Thoracic aorta (tissue), 2 donors: ENCODE measurements at places on chromosomes 2 and 18. TPM values are rescaled to one million over a fixed set of nuclear protein-coding genes. Genes with fewer than 3 reads are reported as not detected.
A peak's percentile ranks its signal among the peaks of the same experiment; 100 is the strongest.

DNA sequence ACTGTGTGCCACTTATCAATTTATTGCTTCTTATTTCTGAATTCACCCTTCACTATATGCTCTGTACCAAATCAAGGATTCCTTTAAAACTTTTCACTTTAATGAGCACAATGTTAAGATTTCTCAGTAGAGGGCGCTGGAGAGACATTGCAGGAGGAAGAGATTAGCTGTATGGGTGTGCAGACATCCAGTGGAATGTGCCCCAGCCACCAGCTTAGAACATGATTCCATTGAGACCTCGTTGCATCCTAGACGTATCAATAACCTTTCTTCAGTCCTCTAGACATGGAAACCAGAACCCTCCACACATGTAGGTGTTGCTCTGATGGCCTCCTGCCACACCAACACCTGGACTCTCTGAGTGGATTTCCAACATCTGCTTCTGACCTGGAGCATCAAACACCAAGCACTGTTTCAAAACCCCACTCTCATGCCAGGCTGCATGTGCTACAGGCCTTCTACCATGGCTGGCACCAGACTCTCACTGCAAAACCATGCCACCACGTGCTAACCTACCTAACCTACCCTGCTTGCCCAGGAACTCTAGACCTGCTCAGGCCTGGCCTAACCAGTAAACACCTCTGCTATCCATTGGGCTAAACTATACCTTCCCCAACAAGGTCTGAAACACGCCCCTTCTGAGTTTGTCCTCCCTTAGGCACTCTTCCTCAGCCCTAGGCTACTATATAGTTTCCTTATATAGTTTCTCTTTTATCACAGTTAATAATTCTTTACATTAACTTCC, 633.2 kb upstream of the PKDCC start:
- H3K4me3 ChIP-seq = no peak overlapping the region
- no peak for DNase-seq
- no peaks in the 10 kb centered on the region for H3K4me1 ChIP-seq
- no peaks in the 10 kb centered on the region for H3K36me3 ChIP-seq

DNA sequence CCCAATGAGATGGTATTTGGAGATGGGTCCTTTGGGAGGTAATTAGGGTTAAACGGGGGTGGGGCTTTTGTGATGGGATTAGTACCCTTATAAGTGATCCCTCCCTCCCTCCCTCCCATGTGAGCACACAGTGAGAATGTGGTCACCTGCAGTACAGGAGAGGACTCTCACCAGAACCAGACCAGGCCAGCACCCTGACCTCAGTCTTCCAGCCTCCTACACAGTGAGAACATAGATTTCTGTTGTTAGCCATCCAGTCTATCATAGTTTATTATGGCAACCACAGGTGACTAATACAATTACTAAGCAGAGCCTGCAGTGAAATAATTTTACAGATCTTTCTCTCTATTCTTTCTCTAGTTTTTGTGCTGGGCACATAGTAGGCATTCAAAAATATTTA, 137.7 kb upstream of the PKDCC start:
- no peaks in the 10 kb centered on the region for H3K36me3 ChIP-seq
- no peak overlapping the region for H3K4me3 ChIP-seq
- peaks cover 22% of the 10 kb centered on the region for H3K4me1 ChIP-seq
- no peak overlapping the region for H3K27ac ChIP-seq
- H3K27me3 ChIP-seq = no peaks in the 10 kb centered on the region

Gene UGT1A9
- total RNA-seq = not detected

DNA sequence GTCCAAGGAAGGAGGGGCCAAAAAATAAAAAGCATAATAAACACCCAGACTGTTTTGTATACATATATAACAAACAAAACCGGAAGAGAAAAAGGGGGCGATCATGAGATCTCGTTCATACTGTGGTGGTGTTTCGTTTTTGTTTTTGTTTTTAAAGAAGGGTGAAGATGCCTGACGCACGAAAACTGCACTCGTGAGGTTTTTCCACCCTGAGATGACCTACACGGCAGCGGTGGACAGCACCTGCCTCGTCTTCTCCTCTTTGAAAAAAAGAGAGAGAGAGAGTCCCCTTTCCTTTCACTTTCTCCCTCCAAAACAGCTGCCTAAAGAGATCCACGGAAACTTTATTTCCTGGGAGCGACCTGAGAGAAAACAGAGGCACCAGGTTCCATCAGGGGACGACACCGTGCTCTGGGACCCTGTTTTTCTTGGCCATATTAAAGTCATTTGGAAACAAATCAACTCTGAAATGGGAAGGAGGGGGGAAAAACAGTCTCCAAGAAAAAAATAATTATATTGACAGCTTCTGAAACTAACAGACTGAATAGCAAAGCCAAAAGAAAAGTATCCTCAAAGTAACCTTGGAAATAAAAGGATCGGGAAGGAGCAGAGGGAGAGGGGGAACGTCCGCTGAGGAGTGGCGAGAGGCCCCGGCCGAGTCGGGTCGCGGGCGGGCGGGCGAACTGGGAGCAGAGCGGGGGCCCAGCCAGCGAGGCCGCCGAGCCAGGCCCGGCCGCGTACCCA, 3.5 kb downstream of the POU3F3 start:
- H3K4me3 ChIP-seq = peak overlapping the region; percentile 15
- no peak for DNase-seq
- H3K4me1 ChIP-seq = peaks cover 11% of the 10 kb centered on the region
- H3K36me3 ChIP-seq = no peaks in the 10 kb centered on the region

Gene DAW1
- 1.2 TPM for total RNA-seq

- no peaks in the 10 kb centered on the region for H3K36me3 ChIP-seq
- DNase-seq = no peak
- no peak overlapping the region for H3K4me3 ChIP-seq
- H3K27me3 ChIP-seq = no peaks in the 10 kb centered on the region
These were observed 70.8 kb downstream of the RRM2 start for GRCh38 chr2:10193276-10193795.

Gene PAPOLG
- total RNA-seq = 14.5 TPM

GRCh38 chr2:59804732-59805131, 748.7 kb downstream of the BCL11A start:
- no peak for DNase-seq
- H3K27me3 ChIP-seq = no peaks in the 10 kb centered on the region
- no peak overlapping the region for H3K4me3 ChIP-seq
- H3K4me1 ChIP-seq = no peaks in the 10 kb centered on the region
- no peak overlapping the region for H3K27ac ChIP-seq
- H3K36me3 ChIP-seq = no peaks in the 10 kb centered on the region

GRCh38 chr18:3511980-3512379, 62.0 kb downstream of the TGIF1 start:
- no peaks in the 10 kb centered on the region for H3K27me3 ChIP-seq
- no peak overlapping the region for H3K27ac ChIP-seq
- H3K4me3 ChIP-seq = no peak overlapping the region
- H3K36me3 ChIP-seq = no peaks in the 10 kb centered on the region

GRCh38 chr2:229057976-229058553, 213.0 kb downstream of the PID1 start:
- DNase-seq = no peak
- no peaks in the 10 kb centered on the region for H3K36me3 ChIP-seq
- no peaks in the 10 kb centered on the region for H3K27me3 ChIP-seq
- H3K4me1 ChIP-seq = peaks cover 27% of the 10 kb centered on the region

Gene KCNG2
- not detected for total RNA-seq

- H3K36me3 ChIP-seq = peaks cover 5% of the 10 kb centered on the region
- peak overlapping the region; percentile 39 for H3K27ac ChIP-seq
These were observed 2.8 kb downstream of the CNDP2 start for GRCh38 chr18:74498712-74499627.

DNA sequence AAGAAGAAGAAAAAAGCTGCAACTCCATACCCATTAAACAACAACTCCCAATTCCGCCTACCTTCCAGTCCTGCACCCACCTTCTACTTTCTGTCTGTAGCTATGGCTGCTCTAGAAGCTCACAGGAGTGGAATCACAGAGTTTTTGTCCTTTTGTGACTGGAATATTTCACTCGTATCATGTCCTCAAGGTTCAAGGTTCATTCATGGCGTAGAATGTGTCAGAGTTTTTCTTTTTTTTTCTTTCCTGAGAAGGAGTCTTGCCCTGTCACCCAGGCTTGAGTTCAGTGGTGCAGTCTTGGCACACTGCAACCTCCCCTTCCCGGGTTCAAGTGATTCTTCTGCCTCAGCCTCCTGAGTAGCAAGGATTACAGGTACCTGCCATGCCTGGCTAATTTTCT, 97.4 kb upstream of the ODC1 start:
- H3K27me3 ChIP-seq = peaks cover 5% of the 10 kb centered on the region
- no peaks in the 10 kb centered on the region for H3K36me3 ChIP-seq
- H3K4me1 ChIP-seq = no peaks in the 10 kb centered on the region
- H3K27ac ChIP-seq = no peak overlapping the region
- H3K4me3 ChIP-seq = no peak overlapping the region

DNA sequence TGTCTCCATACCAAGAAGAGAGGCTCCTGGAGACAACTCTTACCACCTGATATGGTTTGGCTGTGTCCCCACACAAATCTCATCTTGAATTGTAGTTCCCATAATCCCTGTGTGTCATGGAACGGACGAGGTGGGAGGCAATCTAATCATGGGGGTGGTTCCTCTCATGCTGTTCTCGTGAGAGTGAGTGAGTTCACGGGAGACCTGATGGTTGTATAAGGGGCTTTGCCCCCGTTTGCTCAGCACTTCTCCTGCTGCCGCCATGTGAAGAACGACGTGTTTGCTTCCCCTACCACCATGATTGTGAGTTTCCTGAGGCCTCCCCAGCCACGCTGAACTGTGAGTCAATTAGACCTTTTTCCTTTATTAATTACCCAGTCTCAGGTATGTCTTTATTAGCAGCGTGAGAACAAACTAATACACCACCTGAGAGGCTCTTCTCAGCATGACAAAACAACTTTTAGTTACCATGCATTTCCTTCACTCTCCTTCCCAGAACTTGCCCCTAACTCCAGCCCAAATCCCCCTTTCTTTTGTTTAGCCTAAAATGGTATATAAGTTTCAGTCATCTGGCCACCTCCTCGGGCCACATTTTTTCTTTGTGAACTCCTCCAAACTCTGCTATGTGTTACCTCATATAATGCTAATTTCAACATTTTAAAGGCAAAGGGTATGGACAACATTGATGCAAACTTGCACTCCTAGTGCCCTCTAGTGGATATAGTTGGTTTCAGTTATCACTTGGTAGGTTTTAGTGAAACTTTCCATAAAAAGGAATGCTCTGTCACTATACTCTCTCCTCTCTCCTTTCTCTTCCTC, 58.6 kb upstream of the SLC25A52 start:
- H3K27ac ChIP-seq = no peak overlapping the region
- no peak for DNase-seq
- H3K4me1 ChIP-seq = no peaks in the 10 kb centered on the region

Gene CNDP1
- not detected for total RNA-seq

DNA sequence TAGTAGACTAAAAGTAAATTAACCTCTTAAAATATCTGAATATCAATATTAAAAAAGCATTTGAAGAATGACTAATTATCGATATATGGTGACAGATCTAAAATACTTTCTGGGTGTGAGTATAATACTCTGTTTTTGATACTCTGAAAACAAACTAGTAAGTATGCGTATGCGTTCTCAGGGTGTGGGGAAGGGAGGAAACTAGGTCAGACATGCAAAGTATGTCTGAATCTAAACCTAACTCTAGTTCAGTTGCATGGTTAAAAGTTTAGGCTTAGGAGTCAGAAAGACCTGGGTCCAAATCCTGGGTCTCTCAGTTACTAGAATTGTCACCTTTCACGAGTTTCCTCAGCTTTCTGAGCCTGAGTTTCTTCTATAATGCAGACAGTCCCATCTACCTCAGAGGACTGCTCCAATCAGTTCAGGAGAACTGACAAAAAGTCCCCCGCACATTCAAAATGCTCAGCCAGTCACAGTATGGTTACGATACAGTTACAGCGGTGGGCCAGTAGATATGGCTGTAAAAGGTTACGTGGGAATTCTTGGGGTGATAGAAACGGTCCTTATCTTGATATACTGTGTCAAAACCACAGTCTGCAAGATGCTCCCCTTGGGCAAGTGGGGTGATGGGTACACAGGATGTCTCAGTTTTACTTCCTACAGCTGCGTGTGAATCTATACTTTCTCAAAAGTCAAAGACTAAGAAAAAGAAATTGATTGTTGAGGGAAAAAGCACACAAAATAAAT, 29.2 kb downstream of the UNC50 start:
- no peak overlapping the region for H3K4me3 ChIP-seq
- no peak for DNase-seq
- peaks cover 22% of the 10 kb centered on the region for H3K36me3 ChIP-seq
- no peak overlapping the region for H3K27ac ChIP-seq

GRCh38 chr2:134609924-134610513, 108.8 kb downstream of the TMEM163 start:
- H3K4me3 ChIP-seq = no peak overlapping the region
- H3K4me1 ChIP-seq = no peaks in the 10 kb centered on the region
- no peaks in the 10 kb centered on the region for H3K27me3 ChIP-seq
- no peak for DNase-seq
- no peak overlapping the region for H3K27ac ChIP-seq

DNA sequence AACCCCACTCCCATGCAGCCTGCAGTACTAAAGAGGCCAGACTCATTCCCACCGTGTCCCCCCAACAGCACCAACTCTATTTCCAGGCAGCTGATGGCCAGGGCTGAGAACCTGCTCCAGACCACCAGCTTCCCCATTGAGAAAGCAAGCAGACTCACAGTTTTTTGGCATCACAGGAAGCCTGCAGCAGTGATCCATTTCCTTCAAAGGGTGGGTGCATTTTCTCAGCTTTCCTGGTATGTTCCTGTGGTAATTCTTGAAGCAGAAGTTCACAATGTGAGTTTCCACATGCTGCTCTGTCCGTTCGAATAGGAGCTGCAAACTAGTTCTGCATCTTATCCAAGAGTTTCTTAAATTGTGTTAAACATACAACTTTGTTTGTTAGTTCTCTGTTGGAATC, 1249.6 kb upstream of the FAM98A start:
- H3K4me1 ChIP-seq = no peaks in the 10 kb centered on the region
- H3K36me3 ChIP-seq = no peaks in the 10 kb centered on the region
- DNase-seq = no peak
- H3K27me3 ChIP-seq = no peaks in the 10 kb centered on the region
- no peak overlapping the region for H3K4me3 ChIP-seq
- H3K27ac ChIP-seq = no peak overlapping the region

DNA sequence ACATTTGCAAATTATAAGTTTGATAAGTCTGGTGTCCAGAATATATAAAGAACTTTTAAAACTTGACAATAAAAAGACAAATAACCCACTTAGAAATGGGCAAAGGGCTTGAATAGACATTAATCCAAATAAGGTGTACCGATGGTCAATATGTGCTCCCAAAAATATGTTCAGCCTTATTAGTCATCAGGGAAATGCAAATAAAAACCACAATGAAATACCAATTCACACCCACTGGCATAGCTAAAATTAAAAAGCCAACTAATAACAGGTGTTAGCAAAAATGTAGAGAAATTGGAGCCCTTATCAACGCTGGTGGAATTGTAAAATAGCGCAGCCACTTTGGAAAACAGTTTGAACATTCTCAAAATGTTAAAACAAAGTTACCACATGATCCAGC, 79.0 kb upstream of the SCG2 start:
- H3K36me3 ChIP-seq = no peaks in the 10 kb centered on the region
- no peaks in the 10 kb centered on the region for H3K27me3 ChIP-seq
- H3K27ac ChIP-seq = no peak overlapping the region
- no peak overlapping the region for H3K4me3 ChIP-seq
- no peak for DNase-seq

Gene CCDC195
- not detected for total RNA-seq
